ENCODE measurements at places on chromosomes 4 and X.

GRCh38 chr4:55169352-55169961, 44.1 kb upstream of the KDR start:
- no peak for DNase-seq

- DNase-seq = no peak
Observed at GRCh38 chr4:31390849-31391248, 670.7 kb downstream of the PCDH7 start.

DNA sequence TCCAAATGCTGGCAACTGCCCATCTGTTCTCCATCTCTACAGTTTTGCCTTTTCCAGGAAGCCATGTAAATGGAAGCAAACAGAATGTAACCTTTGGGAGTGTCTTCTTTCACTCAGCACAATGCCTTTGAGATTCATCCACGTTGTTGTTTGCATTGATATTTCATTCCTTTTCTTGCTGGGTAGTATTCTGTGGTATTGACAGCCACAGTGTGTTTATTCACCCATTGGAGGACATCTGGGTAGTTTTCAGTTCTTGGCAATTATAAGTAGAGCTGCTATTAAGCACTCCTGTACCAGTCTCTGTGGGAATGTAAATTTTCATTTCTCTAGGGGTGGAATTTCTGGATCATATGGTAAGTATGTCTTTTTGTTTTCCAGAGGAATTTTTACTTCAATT, 194.3 kb upstream of the RPS6KA3 start:
- DNase-seq = no peak

DNA sequence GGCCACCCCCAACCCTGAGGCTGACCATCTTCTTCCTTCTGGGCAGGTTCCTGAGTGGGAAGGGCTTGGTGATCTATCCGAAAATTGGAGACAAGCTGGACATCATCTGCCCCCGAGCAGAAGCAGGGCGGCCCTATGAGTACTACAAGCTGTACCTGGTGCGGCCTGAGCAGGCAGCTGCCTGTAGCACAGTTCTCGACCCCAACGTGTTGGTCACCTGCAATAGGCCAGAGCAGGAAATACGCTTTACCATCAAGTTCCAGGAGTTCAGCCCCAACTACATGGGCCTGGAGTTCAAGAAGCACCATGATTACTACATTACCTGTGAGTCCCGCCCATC, 9.7 kb downstream of the EFNB1 start:
- no peak for DNase-seq

DNA sequence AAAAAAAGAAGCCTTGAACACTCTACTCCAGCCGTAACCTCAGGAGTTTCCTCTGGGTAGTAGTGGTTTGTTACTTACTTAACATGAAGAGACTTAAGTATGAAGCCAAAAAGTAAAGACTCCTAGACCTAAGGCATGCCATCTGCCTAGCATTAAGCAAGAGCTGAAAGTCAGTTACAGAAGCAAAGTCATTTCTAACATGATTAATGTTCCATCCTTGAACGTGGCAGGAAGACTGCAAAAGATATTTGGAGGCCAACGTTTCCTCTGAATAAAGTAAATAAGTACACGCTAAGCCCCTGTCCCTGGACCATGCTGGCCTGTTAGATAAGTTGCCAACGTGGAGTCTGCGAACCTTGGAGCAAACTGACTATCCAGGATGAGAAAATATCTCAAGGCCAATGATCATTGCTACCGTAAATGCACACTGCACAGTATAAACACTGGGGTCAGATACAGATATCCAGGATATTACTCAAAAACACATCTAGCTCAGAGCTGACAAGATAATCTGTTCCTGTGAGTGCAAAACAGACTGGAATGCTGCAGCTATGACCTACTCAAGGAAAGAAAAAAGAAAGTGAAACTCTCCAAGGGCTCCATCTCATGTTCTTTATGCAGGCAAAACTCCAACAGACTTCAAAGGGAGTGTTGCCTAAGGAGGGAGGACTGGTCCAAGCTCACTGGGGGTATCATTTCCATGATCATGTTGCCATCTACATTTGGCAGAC, 255.8 kb downstream of the COL25A1 start:
- no peak for DNase-seq

DNA sequence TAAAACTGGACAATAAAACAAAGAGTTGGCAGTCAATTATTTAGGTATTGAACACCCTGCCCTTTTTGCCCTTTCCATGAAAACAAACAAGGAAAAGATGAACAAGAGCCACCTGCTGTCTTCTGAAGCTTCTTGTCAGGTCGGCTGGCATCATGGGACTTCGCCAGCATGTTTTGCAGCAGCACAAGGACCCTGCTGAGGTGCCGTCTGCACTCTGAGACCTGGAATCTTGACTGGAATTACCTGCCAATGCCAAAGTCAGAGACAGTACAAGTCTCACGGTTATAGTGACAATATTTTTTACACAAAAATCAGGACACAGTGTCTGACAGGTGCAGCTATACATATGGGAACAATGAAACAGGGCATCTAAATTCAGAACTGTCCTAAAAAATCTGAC, 284.5 kb downstream of the GASK1B start:
- DNase-seq = no peak

DNA sequence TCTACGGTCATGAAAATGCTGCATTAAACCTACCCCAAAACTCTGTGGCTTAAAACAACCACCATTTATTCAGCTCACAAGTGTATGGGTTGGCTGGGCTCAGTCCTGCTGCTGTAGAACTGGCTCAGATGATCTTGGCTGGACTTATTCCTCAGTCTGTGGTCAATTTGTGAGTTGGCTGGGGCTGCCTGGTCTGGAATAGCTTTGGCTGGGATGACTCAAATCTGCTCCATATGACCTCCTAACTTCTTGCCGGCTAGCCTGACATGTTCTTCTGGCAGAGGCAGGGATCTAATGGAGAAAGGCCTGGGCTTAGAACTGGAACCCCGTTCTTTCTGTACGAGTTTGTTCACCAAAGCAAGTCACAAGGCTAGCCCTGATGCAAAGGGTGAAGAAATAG, 71.7 kb downstream of the CFAP299 start:
- no peak for DNase-seq

DNA sequence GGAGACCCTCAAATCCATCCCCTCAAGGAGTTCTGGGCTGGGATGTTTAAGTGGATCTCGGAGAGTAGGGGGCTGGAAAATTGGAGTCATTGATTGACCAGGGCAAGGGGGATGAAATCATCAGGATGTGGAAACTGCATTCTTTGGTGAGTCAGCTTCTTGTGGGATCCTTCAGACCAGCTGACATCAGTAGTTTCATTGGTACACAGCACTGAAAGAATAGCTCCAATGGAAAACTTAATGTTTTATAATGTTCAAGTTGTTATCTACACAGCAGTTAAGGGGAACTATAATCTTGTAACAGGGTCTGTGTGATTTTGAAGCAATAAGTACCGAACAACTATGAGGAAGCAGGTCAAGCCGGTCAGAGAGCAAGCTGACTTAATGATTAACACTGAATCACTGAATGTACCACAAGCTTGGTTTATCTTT, 506.1 kb downstream of the RPA4 start:
- no peak for DNase-seq

- DNase-seq = no peak
Observed at GRCh38 chr4:147754037-147754445, 22.2 kb downstream of the ARHGAP10 start.

- no peak for DNase-seq
Observed at GRCh38 chr4:65089666-65090065, 580.6 kb downstream of the EPHA5 start.

DNA sequence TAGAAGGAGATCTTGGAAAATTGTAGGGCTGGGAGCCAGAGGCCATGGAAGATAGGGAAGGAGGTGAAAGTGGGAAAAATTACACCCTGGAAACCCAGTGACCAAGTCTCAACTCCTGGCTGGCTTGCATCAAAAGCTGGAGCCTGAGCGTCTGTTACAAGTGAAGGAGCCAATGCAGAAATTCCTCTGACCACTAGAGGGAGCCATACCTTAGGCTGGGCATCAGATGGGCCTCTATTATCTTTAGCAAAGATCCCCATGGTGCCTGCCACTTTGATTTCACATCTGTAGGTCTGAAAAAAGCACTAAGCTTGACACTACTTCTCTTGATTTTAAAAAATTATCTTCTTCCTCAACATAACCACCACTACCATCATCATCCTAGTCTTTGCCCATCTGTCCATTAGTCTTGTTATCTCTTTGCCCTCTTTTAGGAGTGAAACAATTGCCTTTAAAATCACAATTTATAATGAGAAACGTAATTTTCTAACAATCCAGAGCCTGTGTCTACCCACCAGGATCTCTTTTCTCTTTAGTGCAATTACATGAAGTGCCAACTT, 62.9 kb downstream of the ANAPC4 start:
- peak; percentile 11 for DNase-seq

GRCh38 chr4:56183344-56183959, 203.8 kb downstream of the AASDH start:
- no peak for DNase-seq

GRCh38 chrX:150226223-150226965, 136.7 kb upstream of the MAMLD1 start:
- no peak for DNase-seq

- no peak for DNase-seq
Observed at GRCh38 chrX:66016905-66017658, 22.8 kb downstream of the VSIG4 start.

- no peak for DNase-seq
Observed at GRCh38 chr4:99381588-99382175, 29.1 kb upstream of the ADH1C start.

GRCh38 chrX:49203536-49203935, 3.5 kb upstream of the SYP start:
- no peak for DNase-seq

- peak; percentile 68 for DNase-seq
Observed at GRCh38 chr4:10096201-10096977, 20.2 kb downstream of the WDR1 start.

- no peak for DNase-seq
Observed at GRCh38 chrX:56974408-56974807, 20.9 kb downstream of the SPIN3 start.

- no peak for DNase-seq
Observed at GRCh38 chrX:119734897-119735339, 23.5 kb upstream of the SOWAHD start.

DNA sequence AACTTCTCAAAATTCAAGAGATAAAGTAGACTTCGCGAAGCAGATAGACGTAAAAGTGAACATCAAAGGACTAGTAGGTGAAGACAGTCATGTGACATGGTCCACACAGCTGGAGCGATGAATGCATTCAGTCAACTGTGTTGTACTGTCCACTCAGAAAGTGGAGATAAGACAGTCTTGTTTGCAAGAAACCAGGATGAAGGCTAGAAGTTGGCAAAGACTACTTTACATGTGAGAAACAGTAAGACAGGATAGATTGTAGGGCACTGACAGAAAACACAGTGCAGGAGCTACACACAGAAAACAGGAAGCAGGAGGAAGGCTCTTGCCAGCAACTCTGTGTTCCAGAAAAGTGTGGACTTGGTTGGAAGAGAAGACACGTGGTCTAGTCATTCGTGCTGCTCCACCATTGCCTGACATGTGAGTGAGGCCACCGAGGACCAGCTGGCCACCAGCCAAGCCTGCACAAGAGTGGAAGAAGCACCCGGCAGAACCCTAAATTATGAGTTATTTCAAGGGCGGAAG, 78.9 kb downstream of the FAT1 start:
- no peak for DNase-seq

GRCh38 chrX:31297881-31298280, 226.0 kb upstream of the FTHL17 start:
- no peak for DNase-seq

- no peak for DNase-seq
Observed at GRCh38 chr4:94811643-94812042, 53.9 kb downstream of the BMPR1B start.

DNA sequence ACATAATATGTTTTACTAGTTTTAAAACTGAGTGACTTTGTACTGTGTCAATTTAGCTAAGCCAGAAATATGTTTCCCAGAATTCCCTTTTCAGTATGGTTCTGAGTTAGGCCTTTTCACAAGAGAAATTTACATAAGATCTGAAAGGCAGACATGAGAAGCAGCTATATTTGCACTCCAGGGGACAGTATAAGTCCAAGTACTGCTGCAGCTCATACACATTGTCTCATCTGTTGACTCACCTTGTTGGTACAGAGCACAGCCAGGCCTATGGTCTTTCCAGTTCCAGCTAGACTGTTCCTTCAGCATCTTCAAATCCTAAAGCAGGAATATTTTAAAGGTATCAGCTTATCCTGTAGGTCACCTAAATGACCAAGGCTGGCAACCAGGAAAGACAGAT, 53.5 kb downstream of the BMP3 start:
- no peak for DNase-seq

- DNase-seq = no peak
Observed at GRCh38 chr4:6157926-6158325, 42.4 kb downstream of the JAKMIP1 start.

DNA sequence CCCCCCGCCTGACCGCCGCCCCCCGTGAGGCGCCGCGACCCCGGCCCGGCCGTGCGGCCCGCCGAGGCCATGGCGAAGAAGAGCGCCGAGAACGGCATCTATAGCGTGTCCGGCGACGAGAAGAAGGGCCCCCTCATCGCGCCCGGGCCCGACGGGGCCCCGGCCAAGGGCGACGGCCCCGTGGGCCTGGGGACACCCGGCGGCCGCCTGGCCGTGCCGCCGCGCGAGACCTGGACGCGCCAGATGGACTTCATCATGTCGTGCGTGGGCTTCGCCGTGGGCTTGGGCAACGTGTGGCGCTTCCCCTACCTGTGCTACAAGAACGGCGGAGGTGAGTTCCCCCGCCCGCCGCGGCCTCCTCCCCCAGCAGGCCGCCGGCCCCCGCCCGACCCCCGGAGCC, 780 bp downstream of the SLC6A8 start:
- no peak for DNase-seq

GRCh38 chrX:154739952-154740465, 10.9 kb downstream of the GAB3 start:
- DNase-seq = no peak

GRCh38 chr4:40448875-40449274, 113.7 kb downstream of the CHRNA9 start:
- DNase-seq = no peak

- no peak for DNase-seq
Observed at GRCh38 chr4:159950707-159951106, 847.8 kb downstream of the RAPGEF2 start.
